Fibroblast of skin of back (primary cell): ENCODE measurements at places on chromosomes 6 and 20.
A peak's percentile ranks its signal among the peaks of the same experiment; 100 is the strongest.

- peak; percentile 41 for DNase-seq
These were observed 47.1 kb downstream of the DST start for GRCh38 chr6:56595490-56596122.

DNA sequence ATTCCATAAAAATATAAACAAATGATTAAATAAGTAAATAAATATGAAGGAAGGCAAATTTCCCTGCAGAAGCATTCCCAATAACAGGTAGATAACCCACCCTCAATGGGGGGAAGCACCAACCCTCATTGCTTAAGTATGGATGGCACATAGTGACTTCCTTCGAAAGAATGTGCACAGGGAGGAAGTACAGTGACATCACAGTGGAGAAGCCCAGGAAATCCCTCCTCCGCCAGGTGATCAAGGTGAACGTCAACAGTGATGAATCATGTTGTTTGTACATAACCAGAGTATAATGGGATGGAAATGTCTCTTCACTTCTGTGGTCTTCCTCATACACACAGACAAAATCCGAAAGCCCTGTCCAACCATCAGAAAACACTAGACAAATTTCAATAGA, 267.9 kb downstream of the THBS2 start:
- DNase-seq, result no peak

DNA sequence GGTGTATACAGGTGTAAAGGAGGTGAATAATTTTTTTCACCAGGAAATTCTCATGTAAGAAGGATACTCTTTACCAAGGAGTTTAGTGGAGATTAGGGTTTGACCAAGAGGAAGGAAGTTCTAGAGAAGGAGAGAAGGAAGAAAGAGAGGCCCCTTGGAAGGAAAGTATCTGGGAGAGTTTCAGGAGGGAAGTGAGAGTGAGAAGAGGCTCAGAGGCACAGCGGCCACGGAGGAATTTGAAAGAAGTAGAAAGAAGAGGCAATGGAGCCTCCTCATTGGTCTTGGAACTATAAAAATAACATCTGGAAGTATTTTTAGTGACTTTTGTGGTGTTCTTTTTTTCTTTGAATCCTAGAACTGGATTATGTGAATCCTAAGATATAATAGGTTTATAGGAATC, 50.8 kb upstream of the MCUR1 start:
- DNase-seq, result no peak

GRCh38 chr6:167226791-167227190, 64.3 kb upstream of the UNC93A start:
- no peak for DNase-seq

DNA sequence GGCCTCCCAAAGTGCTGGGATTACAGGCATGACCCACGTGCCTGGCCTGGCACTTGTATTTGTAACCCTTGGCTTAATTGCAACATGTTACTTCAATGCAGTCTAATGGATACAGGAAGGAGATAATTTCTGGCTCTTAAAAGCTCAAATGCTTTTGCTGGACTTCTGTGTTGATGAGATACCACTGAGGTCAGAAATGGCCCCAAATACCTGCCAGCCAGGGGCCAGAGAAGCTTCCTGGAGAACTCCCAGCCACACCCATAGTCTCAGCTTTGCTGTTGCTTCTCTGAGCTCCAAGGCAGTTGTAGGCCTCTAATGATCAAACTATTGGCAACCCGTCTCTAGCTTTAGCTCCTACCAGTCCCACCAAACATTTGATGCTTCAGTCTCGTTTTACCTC, 14.2 kb upstream of the ZNFX1 start:
- no peak for DNase-seq

DNA sequence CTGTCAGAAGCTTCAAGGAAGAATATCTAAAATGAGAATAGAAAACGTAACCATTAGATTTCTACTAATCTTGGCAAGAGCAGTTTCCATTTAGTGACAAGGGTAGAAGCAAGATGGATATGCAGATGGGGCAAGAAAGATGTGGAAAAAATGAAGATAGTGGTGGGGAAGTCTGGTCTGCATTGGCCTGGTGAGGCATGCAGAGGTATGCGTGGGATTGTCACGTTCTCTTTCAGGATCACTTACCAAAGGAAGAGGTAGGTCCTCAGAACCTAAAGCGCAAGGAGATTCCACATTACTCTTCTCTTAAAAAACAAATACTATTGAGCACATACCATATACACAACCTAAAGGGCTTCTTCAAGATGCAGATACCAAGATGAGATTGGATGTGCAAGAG, 238.7 kb downstream of the UST start:
- DNase-seq, result no peak

GRCh38 chr6:142489722-142490610, 188.2 kb downstream of the ADGRG6 start:
- no peak for DNase-seq

DNA sequence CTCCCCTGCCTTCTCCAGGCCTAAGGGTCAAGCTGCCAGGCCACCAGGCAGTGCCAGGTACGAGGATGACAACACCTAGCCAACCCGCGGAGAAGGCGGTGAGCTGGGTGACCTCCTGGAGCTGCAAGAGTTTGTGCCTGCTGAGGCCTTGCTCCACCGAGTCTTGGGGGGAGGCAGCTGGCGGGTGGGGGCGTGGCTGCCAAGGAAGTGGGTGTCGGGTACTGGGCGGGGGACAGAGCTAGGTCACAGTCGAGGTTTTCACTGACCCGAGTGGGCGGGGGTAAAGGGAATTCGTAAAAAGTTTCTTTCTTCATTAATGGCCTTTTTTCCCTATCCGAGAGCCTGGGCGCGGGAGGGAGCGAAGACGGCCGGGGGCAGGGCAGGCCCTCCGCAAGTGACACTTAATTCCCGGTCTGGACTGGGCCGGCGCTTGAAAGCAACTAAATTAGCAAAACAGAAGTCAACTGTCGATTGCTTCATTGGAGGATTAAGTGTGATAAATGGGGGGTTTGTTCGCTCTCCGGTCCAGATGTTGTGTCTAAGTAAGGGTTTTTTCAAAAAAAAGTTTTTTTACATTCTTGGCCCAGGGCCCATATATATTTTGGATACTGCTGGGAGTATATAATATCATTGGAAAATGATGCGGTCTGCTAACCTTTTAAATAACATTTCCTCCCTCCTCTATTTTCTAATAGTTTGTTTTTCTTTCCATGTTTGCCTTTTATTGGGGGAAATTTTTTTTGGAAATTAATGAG, 43.1 kb upstream of the FOXP4 start:
- DNase-seq, result peak; percentile 24

DNA sequence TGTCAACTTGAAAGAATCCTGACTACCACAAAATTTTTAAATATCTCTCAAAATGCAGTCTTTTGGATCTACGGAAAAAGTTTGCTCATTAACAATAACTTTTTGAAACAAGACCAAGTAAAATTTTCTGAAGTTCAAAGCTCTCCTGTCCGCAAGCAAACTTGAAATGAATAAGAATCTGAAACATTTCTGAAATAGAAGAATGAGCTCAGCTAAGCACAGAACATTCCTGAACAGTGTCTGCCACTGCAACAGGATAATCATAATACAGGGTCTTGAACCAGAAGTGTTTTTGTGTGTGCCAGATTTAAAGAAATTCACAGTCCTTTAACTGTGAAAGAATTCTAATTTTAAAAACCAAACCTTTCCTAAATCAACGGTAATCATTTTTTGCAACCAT, 49.1 kb upstream of the TASP1 start:
- no peak for DNase-seq

DNA sequence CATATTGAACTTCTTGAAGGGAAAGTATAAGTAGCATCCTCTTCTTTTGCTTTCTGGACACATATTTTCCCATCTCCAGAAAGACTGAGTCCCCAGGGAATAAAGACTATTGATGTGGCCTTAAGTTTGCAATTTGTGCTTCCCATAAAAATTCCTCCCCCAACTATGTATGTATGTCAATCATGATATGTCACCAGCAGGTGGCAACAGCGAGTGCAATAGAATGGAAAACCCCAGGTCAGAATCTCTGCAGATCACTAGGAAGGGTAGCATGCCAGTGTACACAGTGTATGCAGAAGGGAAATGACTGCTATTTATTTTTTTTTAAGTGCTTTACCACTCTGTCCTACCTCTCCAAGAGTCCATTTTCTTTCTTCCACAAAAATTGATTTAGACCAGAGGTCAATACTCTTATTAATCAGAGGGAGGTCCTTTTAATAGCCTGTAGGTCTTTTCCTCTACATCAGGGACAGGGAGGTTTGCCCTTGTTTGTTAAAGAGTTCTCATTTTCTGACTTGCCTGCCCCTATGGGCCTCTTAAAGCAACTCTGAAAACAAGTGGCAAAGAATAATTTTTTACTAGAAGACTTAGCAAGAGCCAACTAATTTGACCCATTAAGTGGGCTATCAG, 61.4 kb downstream of the BMP2 start:
- DNase-seq, result peak; percentile 58

- DNase-seq, result peak; percentile 33
These were observed 12.7 kb downstream of the IGF2R start for GRCh38 chr6:159981403-159982245.
